Omental fat pad (tissue), 4 donors: ENCODE measurements at places on chromosomes 7 and 10. TPM values are rescaled to one million over a fixed set of nuclear protein-coding genes. Genes with fewer than 3 reads are reported as not detected.

Gene VSTM4
- 26.2 TPM for total RNA-seq

Gene KIF11
- 0.95 TPM for total RNA-seq

Gene EZH2
- 5.8 TPM for total RNA-seq

Gene ADRB1
- 16.7 TPM for total RNA-seq

Gene CALHM3
- total RNA-seq = not detected

Gene MBLAC1
- 1.3 TPM for total RNA-seq

Gene FGFBP3
- total RNA-seq = 0.96 TPM

Gene HMX2
- total RNA-seq = not detected

Gene CHST15
- 45.4 TPM for total RNA-seq

Gene ZNF316
- total RNA-seq = 27.5 TPM

Gene SPDYE6
- not detected for total RNA-seq

Gene IRF5
- 19.4 TPM for total RNA-seq

Gene TCAF2
- 8.2 TPM for total RNA-seq

Gene DLX5
- 0.69 TPM for total RNA-seq

Gene COL13A1
- 0.60 TPM for total RNA-seq

Gene ADAM12
- total RNA-seq = 4.9 TPM

Gene INMT
- total RNA-seq = 545 TPM

Gene FEZF1
- 0.19 TPM for total RNA-seq

Gene CYP17A1
- not detected for total RNA-seq

Gene TMEM176B
- total RNA-seq = 122 TPM

Gene CEP55
- total RNA-seq = not detected

Gene ANKRD2
- total RNA-seq = 2.7 TPM

Gene TMEM236
- total RNA-seq = 1.7 TPM

Gene HTR7
- total RNA-seq = 2.0 TPM

Gene AKR1D1
- total RNA-seq = not detected

Gene ASAH2
- 0.38 TPM for total RNA-seq

Gene AGMO
- 2.2 TPM for total RNA-seq

Gene GDF2
- total RNA-seq = not detected

Gene CBX3
- 111 TPM for total RNA-seq

Gene CTAGE8
- total RNA-seq = 1.3 TPM

Gene ODAD2
- 0.31 TPM for total RNA-seq

Gene PRKG1
- total RNA-seq = 17.1 TPM

Gene FAM180A
- total RNA-seq = 16.1 TPM

Gene SAP25
- total RNA-seq = 1.7 TPM

Gene INHBA
- total RNA-seq = 3.5 TPM

Gene CYP2E1
- 0.37 TPM for total RNA-seq

Gene H2BK1
- not detected for total RNA-seq
